ENCODE measurements at places on chromosomes 13 and 19.

GRCh38 chr13:51620165-51620983 lies 36.1 kb downstream of the WDFY2 start:
- DNase-seq = no peak

DNA sequence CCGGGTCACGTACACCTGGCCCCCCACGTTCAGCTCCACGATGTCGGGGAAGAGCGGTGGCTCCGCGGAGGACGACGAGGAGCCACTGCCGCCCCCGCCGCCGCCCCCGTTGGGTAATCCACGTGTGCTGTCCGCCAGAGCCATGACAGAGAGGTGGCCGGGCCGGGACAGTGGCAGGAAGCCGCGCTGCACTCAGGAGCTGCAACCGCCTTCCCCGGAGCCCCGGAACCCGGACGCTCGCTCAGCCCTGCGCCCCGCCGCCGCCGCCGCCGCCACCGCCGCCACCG lies 257 bp downstream of the KCTD12 start:
- DNase-seq = no peak

- DNase-seq = no peak
These were observed at the start of gene TMEM145 for GRCh38 chr19:42313096-42313839. TSS of gene TMEM145 (plus strand) at chr19:42313309. CDS start at chr19:42313377, 68 bp downstream.

DNA sequence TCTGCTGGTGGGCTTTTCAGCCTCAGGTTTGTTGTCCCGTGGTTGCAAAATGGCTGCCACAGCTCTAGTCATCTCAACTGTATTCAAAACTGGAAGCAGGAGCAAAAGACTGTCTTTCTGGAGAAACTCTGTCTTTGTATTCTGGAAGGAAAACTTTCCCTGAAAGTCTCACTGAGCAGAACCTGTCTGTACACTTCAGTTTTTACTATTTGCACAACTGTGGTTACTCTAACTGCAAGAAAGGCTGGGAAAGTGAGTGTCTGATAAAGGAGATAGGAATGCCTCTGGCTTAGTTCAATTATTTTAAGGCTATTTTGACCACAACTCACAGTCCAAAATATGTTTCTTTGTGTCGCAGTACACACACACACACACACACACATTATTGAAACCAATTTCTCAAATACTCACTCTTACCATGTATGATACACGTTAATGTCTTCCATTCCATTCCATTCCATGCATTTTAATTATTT lies 49.7 kb upstream of the EHD2 start:
- DNase-seq = no peak

GRCh38 chr19:7419777-7420439 lies 68.9 kb downstream of the PEX11G start:
- no peak for DNase-seq

DNA sequence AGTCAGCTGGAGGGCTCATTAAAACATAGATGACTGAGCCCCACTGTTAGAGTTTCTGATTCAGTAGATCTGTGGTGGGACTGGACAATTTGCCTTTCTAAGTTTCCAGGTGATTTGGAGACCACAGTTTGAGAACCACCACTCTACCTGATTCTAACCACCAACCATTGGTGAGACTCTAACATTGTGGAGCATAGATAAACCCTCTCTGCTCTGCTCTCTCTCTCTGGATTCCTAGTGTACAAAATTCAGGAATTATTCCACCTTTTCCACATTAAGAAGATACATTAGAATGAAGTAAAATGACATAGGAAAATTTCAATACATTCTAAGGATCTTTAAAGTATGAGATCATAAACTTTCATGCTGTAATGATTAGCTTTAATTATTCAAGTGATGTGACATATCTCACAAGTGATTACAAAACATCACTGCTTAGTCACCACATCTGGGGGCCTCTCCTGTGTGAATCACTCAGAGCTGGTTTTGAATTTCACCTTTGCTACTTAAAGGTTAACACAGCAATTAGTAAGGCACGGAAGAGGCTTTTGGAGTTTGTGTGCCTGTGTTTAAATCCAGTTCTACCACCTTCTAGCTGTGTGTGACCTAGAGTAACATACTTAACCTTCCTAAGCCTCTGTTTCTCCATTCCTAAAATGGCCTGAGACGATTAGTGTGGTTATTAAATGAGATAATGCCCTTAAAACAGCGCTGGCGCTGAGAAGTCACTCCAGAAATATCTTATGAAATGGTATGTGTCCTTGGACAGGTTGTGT lies 78.5 kb upstream of the NBEA start:
- no peak for DNase-seq

GRCh38 chr13:41851351-41851750 lies 109.6 kb downstream of the VWA8 start:
- no peak for DNase-seq

DNA sequence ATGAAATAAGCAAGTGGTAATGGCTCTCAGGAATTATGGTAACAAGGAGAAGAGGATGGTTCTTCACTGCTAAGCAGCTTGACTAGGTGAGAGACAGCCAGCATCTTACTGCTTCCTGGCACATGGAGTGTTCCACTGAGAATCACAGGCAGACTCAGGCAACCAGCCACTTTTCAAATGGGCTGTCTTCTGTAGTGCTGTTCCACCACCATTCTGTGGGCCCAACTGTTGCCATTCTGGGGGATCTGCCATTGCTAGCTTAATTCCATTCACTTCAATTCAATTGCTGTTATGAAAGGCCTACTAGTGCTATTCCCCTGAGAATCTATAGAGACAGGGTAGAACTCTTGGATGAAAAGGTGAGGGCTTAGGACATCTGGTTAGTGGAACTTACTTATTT lies 341.9 kb downstream of the KCNRG start:
- no peak for DNase-seq

DNA sequence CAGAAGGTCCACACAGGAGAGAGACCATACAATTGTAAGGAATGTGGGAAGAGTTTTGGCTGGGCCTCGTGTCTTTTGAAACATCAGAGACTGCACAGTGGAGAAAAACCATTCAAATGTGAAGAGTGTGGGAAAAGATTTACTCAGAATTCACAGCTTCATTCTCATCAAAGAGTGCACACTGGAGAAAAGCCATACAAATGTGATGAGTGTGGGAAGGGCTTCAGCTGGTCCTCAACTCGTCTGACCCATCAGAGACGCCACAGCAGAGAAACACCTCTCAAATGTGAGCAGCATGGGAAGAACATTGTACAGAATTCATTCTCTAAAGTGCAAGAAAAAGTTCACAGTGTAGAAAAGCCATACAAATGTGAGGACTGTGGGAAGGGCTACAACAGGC lies 5.4 kb upstream of the ZNF225 start:
- no peak for DNase-seq

- peak; percentile 15 for DNase-seq
These were observed 65.1 kb downstream of the ZNF823 start for GRCh38 chr19:11673608-11674041.

- DNase-seq = peak; percentile 66
These were observed 2.0 kb downstream of the ETV2 start for GRCh38 chr19:35643255-35644205.

- no peak for DNase-seq
These were observed 1.6 kb downstream of the PLEKHG2 start for GRCh38 chr19:39413911-39414608.

GRCh38 chr19:44602081-44602480 lies 11.3 kb upstream of the IGSF23 start:
- DNase-seq = no peak

DNA sequence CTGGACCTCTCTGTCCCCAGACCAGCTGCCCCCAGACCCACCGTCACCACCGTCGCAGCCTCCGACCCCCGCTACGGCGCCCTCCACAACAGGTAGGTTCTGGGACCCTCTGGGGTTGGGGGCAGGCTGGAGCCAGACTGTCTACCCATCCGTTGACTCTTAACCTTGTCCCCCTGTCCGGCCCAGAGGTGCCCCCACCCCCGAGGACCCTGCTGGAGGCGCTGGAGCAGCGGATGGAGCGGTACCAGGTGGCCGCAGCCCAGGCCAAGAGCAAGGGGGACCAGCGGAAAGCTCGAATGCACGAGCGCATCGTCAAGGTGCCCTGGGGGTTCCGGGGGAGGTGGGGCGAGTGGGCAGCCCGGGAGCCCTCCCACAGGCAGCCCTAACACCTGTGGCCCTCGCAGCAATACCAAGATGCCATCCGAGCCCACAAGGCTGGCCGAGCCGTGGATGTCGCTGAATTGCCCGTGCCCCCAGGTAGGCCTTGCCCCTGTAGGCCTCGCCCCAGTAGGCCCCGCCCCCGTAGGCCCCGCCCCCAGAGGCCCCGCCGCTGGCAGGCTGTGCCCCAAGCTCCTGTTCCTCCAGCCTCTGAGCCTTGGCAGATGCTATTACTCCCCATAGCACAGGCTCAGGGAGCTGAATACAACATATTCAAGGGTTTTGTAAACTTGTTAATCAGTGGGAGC lies 12.9 kb downstream of the CC2D1A start:
- DNase-seq = no peak

- no peak for DNase-seq
These were observed 369.9 kb upstream of the ZNF507 start for GRCh38 chr19:31975461-31975860.

GRCh38 chr19:19457671-19458070 lies 52.2 kb downstream of the GATAD2A start:
- no peak for DNase-seq

DNA sequence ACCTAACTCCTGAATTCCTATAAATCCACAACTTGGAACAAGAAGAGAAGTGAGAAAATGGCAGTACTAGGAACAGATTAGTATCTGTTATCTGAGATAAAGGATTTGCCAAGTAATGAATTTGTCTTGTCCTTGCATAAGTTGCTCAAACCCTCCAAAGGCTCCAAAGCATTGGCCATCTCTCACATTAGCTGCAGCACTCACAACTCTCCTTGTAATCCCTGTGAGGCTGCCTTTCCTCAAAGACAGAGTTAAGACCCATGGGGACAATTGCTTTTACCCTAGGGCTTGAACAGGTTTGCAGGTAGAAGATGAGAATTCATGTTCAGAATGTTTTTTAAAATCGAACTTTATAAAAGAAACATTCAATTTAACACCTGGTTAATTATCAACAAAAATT lies 1702.2 kb downstream of the EFNB2 start:
- DNase-seq = no peak

GRCh38 chr19:567296-567900 lies 5.0 kb upstream of the BSG start:
- DNase-seq = no peak

DNA sequence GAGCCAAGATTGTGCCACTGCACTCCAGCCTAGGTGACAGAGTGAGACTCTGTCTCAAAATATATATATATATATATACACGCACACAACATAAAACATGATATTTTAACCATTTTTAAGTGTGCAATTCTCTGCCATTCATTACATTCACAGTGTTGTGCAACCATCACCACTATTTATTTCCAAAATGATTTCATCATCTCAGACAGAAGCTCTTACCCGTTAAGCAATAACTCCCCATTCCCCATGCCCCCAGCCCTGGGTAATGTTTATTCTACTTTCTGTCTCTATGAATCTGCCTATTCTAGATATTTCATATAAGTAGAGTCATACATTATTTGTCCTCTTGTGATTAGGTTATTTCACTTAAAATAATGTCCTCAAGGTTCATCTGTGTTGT lies 20.3 kb downstream of the WDR88 start:
- no peak for DNase-seq

All from hypothalamus (tissue), 51 donors.